ENCODE measurements at places on chromosomes 3 and 15. TPM values are rescaled to one million over a fixed set of nuclear protein-coding genes. Genes with fewer than 3 reads are reported as not detected.

- no peak for DNase-seq
These were observed 35.9 kb upstream of the DUSP7 start for GRCh38 chr3:52092271-52092660.

- DNase-seq = no peak
These were observed 543 bp downstream of the MEF2A start for GRCh38 chr15:99566157-99566897.

Gene MPI
- polyA plus RNA-seq = 66.7 TPM

- DNase-seq = no peak
These were observed 9.0 kb downstream of the CCK start for GRCh38 chr3:42257007-42257406.

Gene GMNC
- polyA plus RNA-seq = not detected

Gene RHOV
- polyA plus RNA-seq = 0.17 TPM

All from HepG2 (cell line).